ENCODE measurements at places on chromosomes 7 and 10.

- no peak for DNase-seq
Observed at GRCh38 chr7:255038-255435, 34.9 kb upstream of the FOXL3 start.

- peak; percentile 77 for DNase-seq
Observed at GRCh38 chr7:11343818-11344413, 370.2 kb downstream of the PHF14 start.

- DNase-seq, result no peak
Observed at GRCh38 chr7:47322731-47323130, 259.2 kb downstream of the TNS3 start.

DNA sequence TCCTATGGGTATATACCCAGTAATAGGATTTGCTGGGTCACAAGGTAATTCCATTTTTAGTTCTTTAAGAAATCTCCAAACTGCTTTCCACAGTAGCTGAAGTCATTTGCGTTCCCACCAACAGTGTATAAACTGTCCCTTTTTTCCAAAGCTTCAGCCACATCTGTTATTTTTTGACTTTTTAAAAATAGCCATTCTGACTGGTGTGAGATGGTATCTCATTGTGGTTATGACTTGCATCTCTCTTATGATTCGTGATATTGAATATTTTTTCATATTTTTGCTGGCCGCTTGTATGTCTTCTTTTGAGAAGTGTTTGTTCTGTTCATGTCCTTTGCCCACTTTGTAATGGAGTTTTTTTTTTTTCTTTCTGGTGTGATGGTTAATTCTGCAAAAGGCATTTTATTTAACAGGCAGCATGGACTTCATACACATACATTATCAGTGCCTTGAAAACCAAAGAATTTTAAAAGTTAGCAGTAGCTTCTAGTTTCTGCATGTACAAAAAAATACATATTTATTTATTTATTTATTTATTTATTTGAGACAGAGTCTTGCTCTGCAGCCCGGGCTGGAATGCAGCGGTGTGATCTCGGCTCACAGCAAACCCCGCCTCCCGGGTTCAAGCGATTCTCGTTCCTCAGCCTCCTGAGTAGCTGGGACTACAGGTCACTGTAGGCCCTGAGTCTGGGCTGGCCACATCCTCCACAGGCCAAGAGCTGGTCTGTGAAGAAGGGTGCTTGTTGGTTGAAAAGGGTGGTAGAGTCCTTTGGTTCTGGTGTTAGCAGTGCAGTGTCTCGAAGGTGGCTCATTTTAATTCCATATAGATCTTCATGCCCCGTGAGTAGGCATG, 32.3 kb downstream of the AGR3 start:
- no peak for DNase-seq

- no peak for DNase-seq
Observed at GRCh38 chr10:45374350-45375052, 485 bp downstream of the ALOX5 start.

All from suppressor macrophage treated with lipopolysaccharide for 4 hours (primary cell).